ENCODE measurements at places on chromosomes 2 and 18. TPM values are rescaled to one million over a fixed set of nuclear protein-coding genes. Genes with fewer than 3 reads are reported as not detected.

CEBPZOS gene
- polyA plus RNA-seq, result 69.2 TPM

- DNase-seq, result no peak
Observed at GRCh38 chr2:227615906-227616305, 1.3 kb upstream of the SCYGR3 start.

SLC30A3 gene
- polyA plus RNA-seq, result 1.7 TPM

CDC42EP3 gene
- 23.8 TPM for polyA plus RNA-seq

- no peak for DNase-seq
Observed at GRCh38 chr18:5457462-5457957, 86.3 kb downstream of the EPB41L3 start.

PPM1B gene
- 49.1 TPM for polyA plus RNA-seq

GRCh38 chr2:48069769-48070168, 163.5 kb upstream of the FBXO11 start:
- no peak for DNase-seq

SOWAHC gene
- polyA plus RNA-seq, result 13.4 TPM

DNA sequence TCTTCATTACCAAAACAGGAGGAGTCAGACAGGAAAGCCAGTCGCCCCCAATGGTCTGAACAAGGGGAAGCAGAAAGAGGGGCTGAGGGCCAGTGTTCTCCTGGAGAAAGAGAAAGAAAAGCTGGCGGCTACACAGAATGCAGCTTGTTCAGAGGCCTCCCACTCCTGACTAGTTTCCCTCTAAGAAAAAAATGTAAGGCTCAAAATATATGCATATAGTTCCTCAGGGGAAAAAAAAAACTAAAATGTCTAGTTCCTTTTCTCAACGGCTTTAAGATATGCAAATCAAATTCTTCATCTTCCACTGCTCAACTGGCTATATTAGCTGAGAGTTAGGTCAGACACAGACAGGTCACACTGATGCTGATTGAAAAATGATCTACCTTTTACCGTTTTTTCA, 18.6 kb downstream of the MBOAT2 start:
- DNase-seq, result no peak

DNA sequence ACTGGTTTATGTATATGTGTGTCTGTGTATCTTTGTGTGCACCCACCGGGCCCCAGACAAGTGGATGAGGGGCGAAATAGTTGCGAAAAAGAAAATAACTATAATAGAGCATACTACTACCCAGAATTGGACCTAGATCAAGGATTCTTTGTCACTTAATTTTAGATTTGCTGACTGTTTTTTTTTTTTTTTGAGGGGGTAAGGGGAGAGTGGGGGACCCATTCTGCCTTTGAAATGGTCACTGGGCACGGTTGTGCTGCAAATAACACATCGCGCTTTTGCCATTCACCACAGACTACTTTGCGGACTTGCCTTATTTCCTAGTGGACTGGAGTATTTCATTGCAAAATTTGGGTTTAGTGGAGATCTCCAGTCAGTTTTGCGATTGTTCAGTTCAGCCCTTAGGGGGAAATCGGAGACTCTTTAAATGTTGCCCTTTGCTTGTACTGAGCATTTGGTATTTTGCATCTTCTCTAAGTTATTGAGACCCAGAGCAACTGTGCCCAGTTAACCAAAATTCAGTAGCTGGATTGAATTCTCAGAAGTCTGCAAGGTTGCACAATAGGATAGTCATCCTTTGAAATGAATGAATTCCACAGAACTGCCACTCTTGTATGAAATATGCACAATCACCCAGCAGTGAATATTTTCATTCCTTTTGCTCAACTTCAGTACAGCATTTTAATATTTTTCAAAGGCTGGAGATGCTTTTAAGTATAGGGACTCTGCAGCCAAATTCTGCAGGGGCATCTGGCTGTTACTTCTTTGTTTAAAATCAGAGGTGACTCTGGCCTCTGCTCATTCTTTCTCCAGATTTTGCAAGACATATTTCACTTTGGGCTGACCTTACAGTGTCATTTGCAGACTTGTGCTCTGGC, 2.9 kb downstream of the TRIB2 start:
- DNase-seq, result no peak

DNA sequence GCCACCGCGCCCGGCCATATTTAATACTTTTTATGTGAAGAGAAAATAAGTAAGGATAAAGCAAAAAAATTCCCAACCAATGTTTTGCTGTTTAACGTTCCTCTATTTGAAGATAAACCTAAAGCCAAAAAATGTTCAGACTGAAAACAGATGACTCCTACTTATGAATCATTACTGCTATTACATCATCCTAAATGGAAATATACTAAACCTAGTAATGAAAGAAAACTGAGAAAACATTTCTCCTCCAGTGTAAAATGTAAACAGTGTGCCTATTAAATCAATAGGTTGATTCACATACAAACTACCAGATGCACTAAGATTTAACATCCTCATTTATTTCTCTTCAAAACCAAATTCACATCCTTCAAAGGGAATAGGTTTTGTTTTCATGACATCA, 43.5 kb downstream of the CWC22 start:
- DNase-seq, result no peak
